ENCODE measurements at places on chromosomes 4 and X.

DNA sequence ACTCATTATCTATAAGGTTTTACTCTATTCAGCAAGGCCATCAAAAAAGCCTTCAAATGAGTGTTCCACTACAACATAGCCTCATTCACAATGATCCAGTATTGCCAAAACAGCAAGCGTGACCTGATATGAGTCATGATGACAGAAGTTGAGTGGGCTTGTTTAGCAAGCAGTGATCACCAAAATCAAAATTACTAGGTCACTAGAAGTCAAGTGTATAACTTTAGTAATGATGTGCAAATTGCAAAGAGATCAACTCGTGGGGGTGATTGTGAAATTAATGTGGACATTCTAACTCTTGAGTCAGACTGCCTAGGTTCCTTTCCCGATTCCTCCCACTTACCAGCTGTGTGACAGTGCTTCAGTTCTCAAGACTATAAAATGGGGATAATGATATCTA, 124.5 kb downstream of the CHM start:
- peak; percentile 8 for DNase-seq

- no peak for DNase-seq
Measured at GRCh38 chrX:3807906-3808305, 94.5 kb upstream of the PRKX start.

- DNase-seq = no peak
Measured at GRCh38 chrX:107599450-107599861, 28.9 kb upstream of the PRPS1 start.

- no peak for DNase-seq
Measured at GRCh38 chr4:29970626-29971025, 749.5 kb upstream of the PCDH7 start.
